ENCODE measurements at places on chromosomes 5 and 9.

- peak; percentile 7 for DNase-seq
Observed at GRCh38 chr5:73792687-73793320, 166.8 kb downstream of the ARHGEF28 start.

DNA sequence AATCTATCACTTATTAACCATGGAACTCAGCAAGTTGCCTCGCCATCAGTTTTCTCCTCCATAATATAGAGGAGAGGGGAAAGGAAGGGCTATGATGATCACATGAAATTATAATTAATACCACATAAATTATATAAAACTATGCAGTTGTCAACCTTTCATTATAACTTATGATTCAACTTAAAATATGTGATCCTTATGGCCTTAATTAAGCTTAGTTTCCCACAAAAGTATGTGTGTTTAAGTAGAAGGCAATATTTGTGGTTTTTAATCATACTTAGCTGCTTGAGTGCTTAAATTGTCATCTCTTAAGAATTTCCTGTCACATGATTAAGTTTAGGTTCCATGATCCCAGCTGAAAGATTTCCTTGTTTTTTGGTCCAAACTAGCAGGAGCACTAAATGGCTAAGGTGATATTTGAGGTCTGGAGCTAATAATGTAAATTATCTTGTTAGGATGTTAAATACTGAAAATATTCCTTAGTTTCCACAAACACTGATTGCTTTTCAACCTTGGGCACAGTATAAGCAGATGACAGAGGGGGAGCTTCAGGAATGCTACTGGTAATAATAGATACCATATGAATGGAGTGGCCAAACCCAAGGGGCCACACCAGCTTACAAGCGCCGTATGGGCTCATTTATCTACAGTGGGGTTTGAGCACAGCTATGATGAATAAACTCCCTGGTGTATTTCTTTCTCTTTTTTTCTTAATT is 26.4 kb upstream of the F2R start:
- DNase-seq: no peak

DNA sequence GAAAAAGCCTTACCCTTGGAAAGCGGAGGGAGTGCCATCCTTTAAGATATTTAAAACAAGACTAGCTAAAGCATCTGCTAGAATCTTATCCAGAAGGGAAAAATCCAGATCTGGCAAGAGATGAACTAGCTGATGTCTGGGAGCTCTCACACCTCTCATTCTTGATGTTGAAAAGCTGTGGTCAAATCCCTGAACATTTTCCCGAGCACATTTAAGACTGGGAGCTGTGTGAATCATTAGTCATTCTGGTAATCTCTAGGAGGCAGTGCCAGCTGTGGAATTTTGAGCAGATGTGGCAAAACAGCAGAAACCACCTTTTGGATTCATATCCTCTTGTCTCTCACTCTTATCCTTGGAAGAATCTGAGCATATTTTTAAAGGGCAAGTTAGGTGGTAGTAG is 218.0 kb downstream of the MAN2A1 start:
- no peak for DNase-seq

- no peak for DNase-seq
Observed at GRCh38 chr5:42812620-42813019, 928 bp upstream of the SELENOP start.

DNA sequence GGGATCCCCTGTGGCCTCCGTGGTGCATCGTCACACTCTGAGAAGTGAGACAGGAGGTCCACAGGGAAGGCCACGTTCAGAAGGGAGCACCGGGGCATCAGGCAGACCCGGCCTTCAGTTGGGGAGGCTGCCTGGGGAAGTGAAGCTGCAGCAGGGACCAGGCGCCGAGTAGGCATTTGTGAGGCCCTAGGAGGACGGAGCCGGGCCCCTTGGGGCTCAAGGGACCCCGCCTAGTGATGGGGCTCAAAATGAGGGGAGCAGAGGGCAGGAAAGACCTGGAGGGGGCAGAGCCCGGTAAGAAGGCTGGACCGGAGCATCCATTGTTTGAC is 85.4 kb upstream of the FAM120A start:
- DNase-seq: no peak

- no peak for DNase-seq
Observed at GRCh38 chr5:123449424-123449974, 26.3 kb upstream of the CEP120 start.

- no peak for DNase-seq
Observed at GRCh38 chr9:31519011-31519410, 865.4 kb upstream of the ACO1 start.

DNA sequence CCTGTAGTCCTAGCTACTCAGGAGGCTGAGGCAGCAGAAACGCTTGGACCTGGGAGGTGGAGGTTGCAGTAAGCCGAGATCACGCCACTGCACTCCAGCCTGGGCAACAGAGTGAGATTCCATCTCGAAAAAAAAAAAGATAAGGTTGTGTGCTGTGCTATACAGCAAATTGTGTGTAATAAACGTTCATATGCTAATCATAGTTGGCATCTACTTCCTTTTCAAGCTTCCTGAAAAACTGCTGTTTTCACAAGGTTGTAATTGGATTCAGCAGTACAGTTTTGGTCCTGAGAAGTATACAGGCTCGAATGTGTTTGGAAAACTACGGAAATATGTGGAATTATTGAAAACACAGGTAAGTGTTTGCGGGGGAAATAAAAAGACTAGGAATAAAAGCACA is 25.5 kb downstream of the OTULINL start:
- no peak for DNase-seq

DNA sequence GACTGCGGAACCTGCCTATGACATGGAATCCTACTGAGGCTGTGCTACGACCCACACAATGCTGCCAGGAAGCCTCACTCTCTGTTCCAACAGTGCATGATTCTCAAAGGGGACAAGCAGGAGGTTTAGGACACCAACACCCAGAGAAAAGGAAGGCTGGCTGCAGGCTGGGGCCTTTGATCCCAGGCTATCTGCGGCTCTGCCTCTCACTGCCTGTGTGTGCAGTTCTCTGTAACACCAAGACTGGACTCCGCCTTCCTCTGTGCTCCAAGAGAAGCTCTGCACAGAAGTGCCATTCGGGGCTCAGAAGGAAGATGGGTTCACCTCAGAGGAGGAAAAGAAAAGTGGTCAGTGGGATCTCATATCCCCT is 20.5 kb downstream of the ANKH start:
- DNase-seq: no peak

DNA sequence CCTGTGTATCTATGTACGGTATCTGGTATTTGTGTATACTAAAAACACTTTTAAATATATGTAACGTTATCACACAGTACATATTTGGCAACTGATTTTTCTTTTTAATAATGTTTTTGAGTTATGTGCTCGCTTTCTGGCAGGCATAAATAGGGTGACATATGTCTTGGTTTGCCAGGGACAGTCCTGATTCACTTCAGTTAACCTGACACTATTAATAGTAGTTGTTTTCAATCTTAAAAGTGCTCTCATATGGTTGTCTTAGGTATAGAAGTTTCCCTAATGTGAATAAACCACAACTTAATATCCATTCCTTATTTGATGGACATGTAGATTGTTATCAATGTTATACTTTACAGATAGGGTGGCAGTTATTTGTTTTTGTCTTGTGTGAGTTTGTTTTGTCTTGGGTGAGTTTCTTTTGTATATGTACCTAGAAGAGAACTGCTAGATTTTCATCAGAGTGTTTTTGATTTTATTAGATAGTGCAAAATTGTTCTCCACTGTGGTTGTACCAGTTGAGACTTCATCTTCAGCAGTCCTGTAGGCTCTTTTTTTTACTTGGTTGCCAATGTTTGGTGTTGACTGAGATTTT is 7.9 kb downstream of the G3BP1 start:
- DNase-seq: no peak

- DNase-seq: peak; percentile 31
Observed at GRCh38 chr5:139108063-139108824, 89.9 kb downstream of the SIL1 start.

DNA sequence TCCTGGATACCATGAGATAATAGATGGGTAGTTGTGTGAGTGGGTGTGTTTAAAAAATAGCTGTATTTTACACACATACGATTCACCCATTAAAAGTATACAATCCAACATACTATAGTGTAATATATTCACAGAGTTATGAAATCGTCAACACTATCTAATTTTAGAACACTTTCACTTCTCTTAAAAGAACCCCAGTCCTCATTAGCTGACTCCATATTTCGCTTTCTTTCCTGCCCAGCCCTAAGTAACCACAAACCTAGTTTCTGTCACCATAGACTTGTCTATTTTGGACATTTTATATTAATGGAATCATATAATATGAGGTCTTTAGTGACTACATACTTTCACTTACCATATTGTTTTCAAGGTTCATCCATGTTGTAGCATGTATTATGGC is 63.8 kb upstream of the S1PR3 start:
- no peak for DNase-seq

DNA sequence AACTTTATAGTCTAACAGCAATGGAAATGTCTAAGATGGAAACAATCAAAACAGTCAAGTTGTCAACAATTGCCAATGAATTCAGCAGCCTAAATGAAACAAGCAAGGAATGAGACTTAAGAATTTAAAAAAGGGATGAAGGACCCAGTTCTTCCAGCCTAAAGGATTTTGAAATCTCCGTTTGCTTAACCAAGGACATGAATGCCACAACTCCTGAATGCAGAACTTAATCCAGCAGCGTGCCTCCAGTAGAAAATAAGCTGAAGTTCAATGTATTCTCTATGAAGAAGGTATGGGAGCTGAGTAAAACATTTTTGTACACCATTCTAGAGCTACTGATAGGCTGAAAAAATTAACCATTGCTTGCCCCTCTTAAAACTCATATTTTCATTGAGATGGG is 411.3 kb downstream of the ARHGEF28 start:
- DNase-seq: no peak

DNA sequence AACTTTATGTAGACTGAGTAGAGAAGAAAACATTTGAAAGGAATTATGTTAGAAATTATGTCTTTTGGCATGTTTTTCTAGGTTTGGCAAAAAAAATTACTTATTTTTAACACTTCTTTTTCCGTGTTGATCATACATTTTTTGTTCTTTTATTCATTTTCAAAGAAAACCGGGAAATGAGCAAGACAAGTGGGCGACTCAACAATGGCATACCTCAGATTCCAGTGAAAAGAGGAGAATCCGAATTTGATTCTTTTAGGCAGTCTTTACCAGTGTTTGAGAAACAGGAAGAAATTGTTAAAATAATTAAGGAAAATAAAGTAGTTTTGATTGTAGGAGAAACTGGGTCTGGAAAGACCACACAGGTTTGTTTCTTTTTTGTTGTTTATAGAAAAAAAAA is 12.9 kb downstream of the YTHDC2 start:
- no peak for DNase-seq

- no peak for DNase-seq
Observed at GRCh38 chr5:133336121-133336968, 276.0 kb downstream of the FSTL4 start.

GRCh38 chr9:116157436-116158138 is 4.0 kb downstream of the PAPPA start:
- DNase-seq: no peak

GRCh38 chr5:1638658-1639400 is 115.1 kb upstream of the LPCAT1 start:
- no peak for DNase-seq

- DNase-seq: no peak
Observed at GRCh38 chr5:132776131-132776937, 705 bp downstream of the SEPTIN8 start.

DNA sequence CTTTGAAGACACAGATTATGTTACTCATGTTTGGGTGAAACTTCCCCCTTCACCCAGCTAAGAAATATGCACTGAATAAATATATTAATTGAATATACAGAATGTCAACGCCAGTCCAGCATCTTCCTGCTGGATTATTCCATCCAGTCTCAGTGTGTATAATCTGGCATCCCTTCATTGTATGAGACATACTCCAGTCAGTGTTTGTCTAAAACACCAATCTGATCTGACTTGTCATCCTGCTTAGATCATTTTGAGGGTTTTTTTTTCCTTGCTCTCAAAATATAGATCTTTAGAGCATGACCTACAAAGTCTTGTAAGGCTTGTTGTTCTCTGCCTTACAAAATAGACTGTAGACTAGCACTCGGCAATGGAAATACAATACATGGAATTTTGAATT is 195.1 kb downstream of the SMARCA2 start:
- no peak for DNase-seq

DNA sequence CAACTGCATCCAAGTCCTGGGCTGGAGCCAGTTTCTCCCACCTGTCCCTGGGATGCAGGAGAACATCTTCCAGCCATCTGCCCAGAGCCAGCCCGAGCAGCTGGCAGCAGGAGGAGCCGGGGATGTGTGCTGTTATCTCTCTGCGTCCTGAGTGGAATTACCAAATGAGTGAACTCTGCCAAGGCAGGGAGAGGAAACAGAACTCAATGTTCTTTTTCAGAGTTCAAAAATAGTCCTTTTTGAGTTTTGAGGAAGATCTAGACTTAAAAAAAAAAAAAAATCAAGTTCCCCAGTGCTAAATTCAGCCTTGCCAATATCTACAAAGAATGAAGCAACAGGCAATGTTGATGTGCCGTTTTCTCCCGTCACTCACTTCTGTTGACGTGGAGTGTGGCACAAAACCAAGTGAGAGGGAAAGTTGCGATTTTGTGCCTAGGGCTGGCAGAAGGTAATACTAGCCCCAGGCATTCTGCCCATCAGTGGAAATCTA is 56.2 kb downstream of the TMOD1 start:
- DNase-seq: no peak

DNA sequence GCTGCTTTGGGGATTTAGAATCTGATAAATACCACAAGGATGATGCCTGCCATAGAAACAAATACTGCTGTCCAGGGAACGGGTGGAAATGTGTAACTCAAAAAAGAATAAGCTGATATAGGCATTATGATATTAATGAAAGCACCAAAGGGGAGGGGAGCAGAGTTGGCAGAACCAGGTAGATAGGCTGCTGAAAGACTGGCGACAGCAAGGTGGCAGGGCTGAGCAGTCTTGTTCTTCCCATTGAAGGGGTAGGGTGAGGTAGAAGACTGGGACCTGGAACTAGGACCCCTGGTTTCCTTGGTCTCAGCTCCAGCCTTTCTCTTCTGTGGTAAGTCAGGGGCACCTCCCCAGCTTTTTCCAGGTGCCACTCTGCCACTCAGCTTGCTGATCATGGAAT is 31.4 kb upstream of the TMOD1 start:
- no peak for DNase-seq

DNA sequence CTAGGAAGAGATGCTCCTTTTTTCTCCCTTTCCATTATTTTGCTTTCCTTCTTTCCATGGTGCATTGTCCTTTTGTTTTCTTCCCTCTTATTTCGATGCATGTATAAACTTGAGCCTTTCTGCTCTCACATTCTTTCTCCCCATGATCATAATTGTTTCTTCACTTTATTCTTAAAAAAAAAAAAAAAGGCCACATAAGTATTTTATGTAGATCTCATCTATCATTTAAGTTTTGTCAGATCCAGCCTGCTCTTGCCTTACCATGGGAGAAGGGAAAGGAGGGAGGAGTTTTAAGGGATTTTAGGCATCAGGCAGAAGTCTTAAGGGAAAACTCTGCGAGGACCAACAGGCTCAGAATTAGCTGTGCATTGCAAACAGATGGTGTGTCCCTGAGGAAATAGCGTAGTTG is 11.1 kb downstream of the TGFBR1 start:
- no peak for DNase-seq

Measured in NCI-H1436 treated with DMSO at 0.1 percent for 48 hours (cell line).